ENCODE measurements at places on chromosomes 12 and 14.

DNA sequence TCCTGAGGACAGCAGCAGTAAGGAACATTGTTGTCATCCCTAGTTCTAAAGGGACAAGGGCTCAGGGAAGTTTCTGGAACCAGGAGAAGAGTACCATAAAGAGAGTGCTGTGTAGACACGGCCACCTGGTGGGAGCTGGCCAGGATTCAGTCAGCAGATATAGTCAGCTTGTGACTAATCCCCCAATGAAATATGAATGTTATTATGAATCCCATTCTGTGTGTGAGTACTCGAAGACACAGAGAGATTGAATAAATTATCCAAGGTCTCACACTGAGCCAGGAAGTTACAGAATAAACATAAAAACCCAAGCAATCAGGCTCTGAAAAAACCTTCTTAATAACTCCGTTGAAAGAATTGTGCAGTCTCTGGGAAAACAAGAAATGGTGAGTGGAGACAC, 1359.5 kb downstream of the AACS start:
- no peak for DNase-seq

DNA sequence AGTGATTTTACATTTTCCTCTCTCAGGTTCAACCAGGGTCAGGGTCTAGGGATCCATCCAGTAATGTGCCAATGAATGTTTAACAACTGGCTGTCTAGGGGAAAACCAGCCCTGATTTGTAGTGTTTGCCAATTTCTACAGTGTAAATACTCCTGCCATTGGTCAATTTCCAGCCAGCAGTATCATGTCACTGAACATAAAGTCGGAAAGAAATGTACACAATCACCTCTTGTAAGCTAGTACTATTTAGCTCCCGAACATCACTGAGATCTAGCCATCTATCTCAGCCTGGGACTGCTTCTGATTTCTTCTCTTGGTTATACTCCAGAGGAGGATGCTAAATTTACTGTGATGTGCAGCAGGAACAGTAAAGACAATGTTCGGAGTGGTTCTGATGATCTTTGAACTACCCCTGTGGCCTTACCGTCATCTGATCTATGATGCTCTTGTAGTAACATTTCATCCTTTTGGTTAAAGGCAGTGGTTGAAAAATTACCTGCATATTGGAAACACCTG, 36.7 kb upstream of the EGLN3 start:
- no peak for DNase-seq

- no peak for DNase-seq
Measured at GRCh38 chr14:74528406-74528805, 34.8 kb downstream of the ISCA2 start.

- no peak for DNase-seq
Measured at GRCh38 chr12:59780605-59781135, 184.8 kb downstream of the SLC16A7 start.

DNA sequence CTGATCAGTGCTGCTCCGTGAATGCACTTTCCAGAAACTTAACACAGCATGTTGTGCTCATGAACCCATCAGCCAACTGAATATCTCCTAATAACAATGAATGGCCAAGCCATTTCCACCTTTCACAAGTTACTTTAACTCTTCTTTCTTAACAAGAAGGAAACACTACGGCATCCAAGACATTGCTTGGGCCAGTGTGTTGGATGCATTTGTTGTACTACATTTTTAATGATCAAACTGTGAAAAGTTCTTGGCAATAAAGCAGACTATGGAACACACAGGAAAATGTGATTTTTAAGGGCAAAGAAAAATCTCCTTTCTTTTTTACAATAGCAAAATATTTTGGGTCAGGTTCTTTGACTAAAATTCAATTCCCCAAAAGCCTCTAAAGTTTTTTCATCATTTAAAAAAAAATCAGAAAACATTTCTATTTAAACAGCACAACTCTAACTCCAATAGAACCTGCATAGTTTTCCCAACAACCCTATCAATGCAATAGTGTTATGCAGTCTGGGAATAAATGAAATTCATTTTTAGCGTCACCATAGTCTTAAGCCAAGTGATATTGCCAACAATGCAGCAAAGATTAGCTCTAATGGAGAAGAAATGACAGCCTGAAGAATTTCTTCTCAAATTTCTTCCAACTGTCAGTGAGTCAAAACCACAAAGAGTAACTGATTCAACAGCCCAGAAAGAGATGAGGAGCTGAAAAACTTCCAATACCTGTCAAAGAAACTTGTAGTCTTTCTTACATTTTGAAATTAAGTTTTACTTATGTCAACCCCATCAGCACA, 50.7 kb upstream of the PTPRR start:
- no peak for DNase-seq

GRCh38 chr12:11836282-11837151, 187.0 kb downstream of the ETV6 start:
- peak; percentile 42 for DNase-seq

DNA sequence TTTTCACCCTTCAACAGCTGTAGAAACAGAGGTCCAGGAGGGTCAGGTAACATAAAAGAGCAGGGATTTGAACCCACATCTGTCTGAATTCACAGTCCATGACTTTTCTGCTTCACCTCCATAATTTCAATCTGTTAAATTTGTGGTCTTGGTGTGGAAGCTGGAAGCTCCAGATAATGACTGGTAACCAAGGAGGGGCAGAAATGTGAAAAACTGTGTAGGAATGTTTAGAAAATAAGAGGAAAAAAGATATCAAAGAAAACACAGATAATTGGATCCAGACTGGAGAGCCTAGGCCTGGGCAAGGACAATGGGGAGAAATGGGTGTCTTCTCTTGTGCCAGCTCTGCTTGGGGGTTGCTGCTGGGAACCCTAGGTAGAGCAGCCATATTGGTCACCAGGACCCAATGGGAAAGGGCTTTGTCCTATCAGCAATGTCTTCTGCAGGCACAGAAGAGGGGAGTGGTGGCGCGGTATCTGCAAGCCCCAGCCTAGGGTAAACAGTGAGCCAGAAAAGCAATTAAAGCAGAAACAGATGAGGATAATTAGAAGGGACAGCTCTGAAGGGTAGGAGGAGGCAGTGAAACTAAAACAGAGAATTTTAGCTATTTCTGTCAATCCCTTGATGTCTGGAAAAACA, 54.3 kb upstream of the CCDC91 start:
- DNase-seq, result no peak

DNA sequence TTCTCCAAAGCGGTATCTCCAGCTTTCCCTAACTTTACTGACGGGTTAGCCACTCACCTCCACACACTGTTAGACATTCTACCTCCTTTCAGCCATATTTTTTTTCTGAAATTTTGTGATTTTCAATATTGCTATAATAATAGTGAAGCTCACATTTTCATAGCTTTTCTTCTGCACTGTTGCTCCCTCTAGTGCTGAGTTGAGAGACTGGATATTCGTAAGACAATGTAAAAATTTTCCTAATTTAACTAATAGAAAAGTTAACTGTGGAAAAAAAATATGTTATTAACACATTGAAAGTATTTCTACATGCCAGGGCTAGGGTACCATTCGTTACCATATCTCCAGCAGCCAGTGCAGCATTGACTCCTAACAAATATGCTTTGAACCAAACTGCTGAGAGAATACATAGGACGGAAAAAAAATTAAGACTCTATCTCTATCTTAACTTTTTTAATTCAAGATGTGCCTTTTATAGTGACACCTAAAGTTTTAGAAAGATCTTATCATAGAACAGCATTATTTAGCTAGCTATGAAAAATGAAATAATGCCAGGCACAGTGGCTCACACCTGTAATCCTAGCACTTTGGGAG, 48.7 kb upstream of the ABCC9 start:
- DNase-seq, result no peak

DNA sequence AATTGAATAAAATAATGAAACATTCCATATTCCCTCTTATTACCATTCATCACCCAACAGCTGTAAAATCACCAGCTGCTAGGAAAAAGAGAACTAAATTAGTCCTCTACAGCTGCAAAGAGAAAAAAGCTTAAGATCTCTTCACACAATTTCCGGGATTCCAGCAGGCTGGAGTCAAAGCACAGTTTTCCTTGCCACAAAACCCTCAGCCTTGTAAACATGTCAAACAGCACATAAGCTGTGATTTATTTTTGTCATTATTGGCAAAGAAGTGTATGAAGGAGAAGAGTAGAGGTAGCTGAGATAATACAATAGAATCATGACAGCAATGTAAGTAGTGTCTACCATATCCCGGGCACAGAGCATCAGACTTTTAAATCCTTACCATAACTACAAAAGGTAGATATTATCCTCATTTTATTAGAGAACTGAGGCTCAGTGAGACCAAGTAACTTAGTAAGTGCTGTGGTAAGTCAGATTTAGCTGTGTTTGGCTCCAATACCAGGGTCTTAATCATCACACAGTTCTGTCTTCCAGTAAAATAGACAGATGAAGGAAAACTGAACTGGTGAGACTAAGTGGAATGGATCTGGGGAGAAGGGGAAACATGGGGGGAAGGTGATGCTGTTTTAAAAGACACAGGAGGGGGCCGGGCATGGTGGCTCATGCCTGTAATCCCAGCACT, 57.3 kb downstream of the NTN4 start:
- DNase-seq, result no peak

- DNase-seq, result no peak
Measured at GRCh38 chr14:99330316-99331240, 58.6 kb upstream of the BCL11B start.

DNA sequence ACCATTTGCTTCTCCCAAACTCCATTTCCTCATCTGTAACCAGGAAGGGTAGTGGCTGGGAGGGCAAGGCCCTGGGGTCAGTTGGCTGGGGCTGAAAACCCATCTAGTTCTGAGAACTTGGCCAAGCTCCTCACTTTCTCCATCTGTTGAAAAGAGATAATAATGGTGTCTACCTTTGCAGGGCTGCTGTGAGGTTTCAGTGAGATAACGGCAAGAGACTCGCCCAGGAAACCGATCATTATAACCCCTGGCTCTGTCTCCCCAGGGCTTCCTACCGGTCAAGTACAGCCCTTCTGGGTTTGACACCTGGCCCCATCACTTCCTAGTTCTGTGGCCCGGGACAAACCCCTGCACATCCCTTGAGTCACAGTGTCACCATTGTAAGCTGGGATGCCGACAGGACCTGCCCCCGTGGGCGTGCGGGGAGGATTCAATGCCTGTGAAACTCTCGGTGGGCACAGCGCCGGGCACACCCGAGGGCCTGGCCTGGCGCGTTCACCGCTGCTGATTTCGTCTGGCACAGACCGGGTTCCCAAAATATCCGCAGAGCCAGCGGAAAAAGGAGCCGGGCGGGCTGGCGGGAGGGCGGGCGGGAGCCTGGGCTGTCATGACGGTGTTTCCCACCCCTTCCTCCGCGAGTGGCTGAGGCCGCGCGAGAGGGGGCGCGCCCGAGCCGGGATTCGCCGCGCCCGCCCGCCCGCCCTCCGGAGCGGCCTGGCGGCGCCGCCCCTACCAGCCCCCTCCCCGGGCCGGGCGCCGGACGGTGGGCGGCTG, 4.4 kb downstream of the KMT5A start:
- peak; percentile 60 for DNase-seq

DNA sequence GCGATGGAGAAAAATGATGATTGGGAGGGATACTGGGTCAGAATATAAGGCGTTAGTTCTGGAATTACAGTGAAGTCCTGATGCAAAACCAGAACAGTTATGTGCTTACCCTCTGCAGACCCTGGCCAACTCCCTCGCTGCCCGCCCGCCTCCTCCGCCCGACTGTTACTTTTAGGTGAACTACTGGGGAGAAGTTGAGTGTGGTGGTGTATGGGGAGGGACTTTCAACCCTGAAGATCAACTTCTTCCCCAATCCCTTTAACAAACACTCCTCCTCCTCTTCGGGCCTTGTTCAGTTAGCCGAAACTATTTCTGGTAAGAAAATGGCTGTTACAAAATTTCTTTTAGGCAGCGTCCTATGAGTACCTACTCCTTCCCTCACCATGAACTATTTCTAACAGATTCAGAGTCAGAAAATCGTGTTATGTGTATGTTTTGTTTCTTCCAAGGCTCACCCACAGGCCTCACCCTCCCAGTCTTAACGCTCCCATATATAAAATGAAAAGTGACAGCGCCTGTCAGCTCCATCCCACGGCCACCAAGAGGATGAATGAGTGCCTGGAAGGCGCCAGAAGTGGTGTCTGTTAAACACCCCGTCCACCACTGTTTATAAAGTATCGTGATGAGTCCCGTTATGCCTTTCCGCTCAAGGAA, 1.3 kb downstream of the FBXO33 start:
- DNase-seq, result no peak

- DNase-seq, result no peak
Measured at GRCh38 chr12:93857279-93857938, 180.2 kb downstream of the CRADD start.

- no peak for DNase-seq
Measured at GRCh38 chr12:45247589-45247988, 31.7 kb downstream of the ANO6 start.

GRCh38 chr14:31770271-31770670, 209.1 kb downstream of the NUBPL start:
- DNase-seq, result no peak

GRCh38 chr12:127070515-127071157, 1196.3 kb upstream of the TMEM132C start:
- DNase-seq, result no peak

DNA sequence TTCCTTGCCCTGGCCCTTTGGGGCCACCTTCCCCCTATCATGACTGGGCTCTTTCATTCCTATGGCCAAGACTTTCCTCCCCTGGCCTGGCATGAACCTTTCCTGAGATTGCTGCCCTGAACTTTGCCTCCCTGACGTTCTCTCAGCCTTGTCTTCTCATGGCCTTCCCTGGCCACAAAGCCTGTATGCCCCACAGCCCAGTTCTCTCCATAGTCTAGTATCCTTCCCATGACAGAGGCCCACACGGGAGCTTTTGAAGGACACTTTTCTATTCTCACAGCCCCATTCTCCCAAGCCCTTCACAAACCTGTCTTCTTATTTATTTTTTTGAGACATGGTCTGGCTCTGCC, 4.5 kb upstream of the RNU7-1 start:
- DNase-seq, result no peak

GRCh38 chr12:45547822-45548221, 181.7 kb upstream of the ARID2 start:
- DNase-seq, result no peak

GRCh38 chr12:121781998-121782979, 11.2 kb downstream of the RHOF start:
- DNase-seq, result no peak

- DNase-seq, result no peak
Measured at GRCh38 chr12:30795410-30796312, 40.9 kb upstream of the CAPRIN2 start.

- no peak for DNase-seq
Measured at GRCh38 chr14:65847075-65847847, 434.7 kb downstream of the FUT8 start.

- no peak for DNase-seq
Measured at GRCh38 chr14:58048219-58048618, 103.8 kb downstream of the ARMH4 start.

- DNase-seq, result peak; percentile 57
Measured at GRCh38 chr14:104677512-104678332, 11.7 kb upstream of the INF2 start.

- DNase-seq, result no peak
Measured at GRCh38 chr12:106873983-106874382, 81.7 kb upstream of the TMEM263 start.

- no peak for DNase-seq
Measured at GRCh38 chr14:24971255-24971654, 78.7 kb downstream of the STXBP6 start.

GRCh38 chr14:68282479-68283377, 463.1 kb downstream of the RAD51B start:
- DNase-seq, result no peak
